HuH-7.5 (cell line): ENCODE measurements at places on chromosomes 12 and 14.

GRCh38 chr12:25894759-25895158 is 63.7 kb upstream of the RASSF8 start:
- DNase-seq: no peak

DNA sequence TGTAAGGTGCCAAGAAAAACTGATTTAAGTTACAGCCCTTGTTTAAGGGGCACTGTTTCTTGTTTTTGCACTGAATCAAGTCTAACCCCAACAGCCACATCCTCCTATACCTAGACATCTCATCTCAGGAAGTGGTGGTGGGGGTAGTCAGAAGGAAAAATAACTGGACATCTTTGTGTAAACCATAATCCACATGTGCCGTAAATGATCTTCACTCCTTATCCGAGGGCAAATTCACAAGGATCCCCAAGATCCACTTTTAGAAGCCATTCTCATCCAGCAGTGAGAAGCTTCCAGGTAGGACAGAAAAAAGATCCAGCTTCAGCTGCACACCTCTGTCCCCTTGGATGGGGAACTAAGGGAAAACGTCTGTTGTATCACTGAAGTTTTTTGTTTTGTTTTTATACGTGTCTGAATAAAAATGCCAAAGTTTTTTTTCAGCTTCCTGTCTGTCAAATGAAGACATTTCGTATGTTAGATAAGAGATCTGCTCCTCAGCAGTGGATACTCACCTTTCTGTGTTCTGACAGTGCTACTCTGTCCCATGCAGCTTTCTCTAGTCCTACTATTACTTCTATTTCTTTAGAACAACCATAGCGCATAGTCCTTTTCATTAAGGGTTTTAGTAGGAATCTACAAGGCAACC is 1.2 kb upstream of the PA2G4 start:
- no peak for DNase-seq

GRCh38 chr12:94768398-94769046 is 118.2 kb upstream of the TMCC3 start:
- DNase-seq: no peak

- no peak for DNase-seq
Measured at GRCh38 chr12:132632521-132633228, 14.1 kb downstream of the P2RX2 start.

- no peak for DNase-seq
Measured at GRCh38 chr12:69821032-69821455, 4.0 kb upstream of the MYRFL start.

DNA sequence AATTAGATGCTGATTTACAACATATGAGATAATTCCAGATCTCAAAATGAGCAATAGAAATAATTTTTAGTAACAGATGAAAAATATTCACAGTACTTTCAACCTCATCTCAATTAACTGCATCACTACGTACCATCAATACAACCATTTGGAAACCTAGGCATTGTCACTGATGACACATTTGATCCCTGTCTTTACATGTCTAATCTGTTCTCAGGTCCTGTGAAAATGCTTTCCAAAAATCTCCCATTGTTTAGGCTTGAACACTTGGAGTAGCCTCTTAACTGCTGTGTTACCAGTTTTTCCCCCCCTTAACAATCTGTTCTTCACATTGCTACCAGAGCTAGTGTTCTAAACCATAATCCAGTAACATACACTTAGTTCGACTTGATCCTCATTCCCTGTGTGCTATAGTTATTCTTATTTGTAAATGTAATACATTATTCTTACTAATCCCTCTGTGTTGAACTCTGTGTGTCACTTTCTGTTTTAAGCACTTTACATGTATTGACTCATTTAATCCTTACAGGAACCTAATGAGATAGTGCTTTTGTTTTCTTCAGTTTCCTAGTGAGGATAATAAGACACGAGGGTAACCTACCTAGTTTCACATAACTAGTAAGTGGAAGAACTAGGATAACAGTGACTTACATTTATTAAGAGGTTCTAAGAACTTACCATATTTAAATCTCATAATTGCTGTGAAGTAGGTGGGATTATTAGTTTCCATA is 41.7 kb downstream of the LARP4 start:
- DNase-seq: no peak

DNA sequence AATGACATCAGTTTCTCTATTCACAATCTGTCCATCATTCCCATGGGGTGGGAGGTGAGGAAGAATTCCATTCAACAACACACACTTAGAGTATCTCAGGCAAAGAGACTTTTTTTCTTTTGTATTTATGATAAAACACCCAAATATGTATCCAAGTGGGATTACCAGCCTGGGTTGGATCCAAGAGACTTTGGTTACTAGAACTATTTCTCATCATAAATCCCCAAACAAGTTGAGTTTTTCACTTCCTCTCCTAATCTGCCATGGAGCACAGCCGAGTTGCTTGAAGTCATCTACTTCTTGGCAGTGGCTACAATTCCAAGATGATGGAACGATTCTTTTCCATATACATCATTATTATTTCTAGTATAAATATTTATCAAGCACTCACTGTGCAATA is 209.2 kb upstream of the HMGA2 start:
- no peak for DNase-seq

DNA sequence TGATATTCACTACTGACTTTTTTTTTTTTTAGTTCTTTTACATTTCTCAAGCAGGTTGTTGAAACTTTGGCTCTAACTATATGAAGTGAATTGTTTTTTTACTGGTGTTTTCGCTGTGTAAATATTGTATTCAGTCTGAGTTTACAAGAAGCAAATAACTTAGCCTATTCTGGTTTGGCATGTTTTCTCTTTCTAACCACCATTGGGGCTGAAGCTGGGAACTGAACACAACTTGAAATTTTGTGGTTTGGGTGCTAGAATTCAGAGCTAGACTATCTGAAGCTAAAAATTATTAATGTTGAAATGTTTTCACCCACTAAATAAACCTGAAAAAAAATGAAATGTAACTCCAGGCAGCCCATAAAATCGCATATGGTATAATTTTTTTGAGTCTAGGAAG is 37.2 kb downstream of the RAD51B start:
- no peak for DNase-seq

DNA sequence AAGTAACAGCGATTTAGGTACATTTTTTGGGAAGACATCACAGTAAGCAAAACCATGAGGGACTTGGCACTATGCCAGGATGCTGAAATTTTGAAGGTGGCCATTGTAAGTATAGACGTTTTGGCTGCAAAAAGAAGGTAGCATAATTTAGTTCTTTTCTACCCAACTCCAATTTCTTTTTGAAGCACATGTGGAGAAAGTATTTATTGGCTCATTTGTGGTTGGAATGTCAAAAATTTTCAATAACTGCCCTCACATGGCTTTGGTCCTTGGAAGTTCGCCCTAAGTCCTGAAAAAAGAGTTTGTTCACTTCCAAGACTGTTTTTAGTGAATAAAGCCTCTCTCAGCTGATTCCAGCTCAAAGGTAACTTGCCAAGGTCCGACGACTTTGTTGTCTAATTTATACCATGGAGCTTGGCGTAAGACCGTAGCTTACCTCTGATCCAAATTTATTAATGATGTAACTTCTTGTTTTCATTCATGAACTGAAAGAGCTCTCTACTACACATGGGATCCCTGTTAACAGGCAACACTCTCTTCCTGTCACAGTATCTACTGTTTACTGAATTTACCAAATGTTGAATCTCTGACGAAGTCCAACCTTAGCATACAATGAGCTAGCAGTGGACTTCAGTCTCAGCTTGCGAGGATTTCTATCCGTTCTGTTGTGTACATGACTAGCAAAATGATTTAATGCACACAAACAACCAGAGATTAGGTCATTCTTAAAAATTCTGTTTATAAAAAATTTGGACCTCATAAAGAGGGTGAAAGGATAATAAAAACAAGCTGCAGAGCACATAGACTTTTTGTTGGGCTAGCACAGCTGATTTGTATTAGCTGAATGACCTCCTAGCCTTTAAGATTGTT is 49.0 kb downstream of the MSRB3 start:
- no peak for DNase-seq

DNA sequence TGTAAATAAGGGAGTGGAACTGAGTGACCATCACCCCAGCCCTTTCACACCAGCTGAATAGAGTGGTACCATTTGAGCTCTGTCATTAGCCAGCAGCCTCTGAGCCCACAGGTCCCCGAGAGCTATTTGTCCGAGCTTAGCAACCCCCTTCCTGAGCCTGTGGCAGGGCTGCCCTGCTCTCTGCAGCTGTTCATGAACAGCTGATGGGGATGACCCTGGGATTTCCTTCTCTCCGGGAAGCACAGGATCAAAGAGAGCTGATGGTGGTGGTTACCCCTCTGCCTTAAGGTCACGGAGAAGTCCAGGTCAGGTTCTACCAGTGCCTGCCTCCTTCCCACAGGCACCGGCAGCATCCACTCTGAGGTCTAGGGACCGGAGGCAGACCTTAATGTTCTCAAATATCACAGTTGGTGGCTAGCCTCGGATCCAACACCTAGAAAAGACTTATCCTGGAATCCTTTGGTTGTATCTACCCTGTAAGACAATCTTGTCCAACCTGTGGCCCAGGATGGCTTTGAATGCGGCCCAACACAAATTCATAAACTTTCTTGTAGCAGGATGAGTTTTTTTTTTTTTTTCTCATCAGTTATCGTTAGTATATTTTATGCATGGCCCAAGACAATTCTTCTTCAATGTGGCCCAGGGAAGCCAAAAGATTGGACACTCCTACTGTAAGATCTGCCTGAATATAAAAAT is 81.1 kb downstream of the ESRRB start:
- no peak for DNase-seq

GRCh38 chr14:21048638-21049037 is 6.5 kb downstream of the RNASE7 start:
- no peak for DNase-seq

GRCh38 chr12:69410571-69410970 is 51.0 kb downstream of the YEATS4 start:
- no peak for DNase-seq

- DNase-seq: no peak
Measured at GRCh38 chr14:24900269-24901100, 149.5 kb downstream of the STXBP6 start.

DNA sequence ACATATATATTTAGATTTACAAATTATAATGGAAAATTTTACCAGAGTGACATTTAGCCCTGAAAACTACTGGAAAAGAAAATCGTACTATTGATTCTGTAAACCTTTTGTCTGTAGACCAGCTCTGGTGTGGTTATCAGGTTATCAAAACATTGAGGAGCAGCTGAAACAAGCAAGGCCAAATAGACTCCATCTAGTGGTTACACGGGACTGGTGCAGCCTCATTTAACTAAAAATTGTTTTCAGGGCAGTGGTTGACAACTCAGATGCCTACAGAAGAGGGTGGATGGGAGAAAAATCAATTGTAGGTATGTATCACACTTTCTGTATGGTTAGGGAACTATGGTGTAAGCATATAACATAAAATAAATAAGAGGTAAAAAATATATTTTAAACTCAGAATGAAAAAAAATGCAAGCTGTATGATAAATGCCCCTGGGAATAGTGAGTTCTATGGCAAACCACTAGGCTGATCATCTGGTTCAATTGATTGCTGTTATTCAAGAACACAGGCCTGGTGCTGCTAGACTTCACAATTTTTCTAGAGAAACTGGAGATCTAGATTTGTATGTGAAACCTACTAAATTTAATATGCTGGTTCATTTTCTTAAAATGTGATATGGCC is 51.2 kb downstream of the ACSS3 start:
- DNase-seq: no peak

GRCh38 chr12:104480826-104481440 is 24.2 kb downstream of the CHST11 start:
- DNase-seq: no peak
